ENCODE measurements at places on chromosomes 7 and 10. TPM values are rescaled to one million over a fixed set of nuclear protein-coding genes. Genes with fewer than 3 reads are reported as not detected.

GRCh38 chr10:32927750-32928149, 30.3 kb downstream of the ITGB1 start:
- H3K27ac ChIP-seq, result no peak overlapping the region
- no peaks in the 10 kb centered on the region for H3K27me3 ChIP-seq
- no peak for DNase-seq
- H3K36me3 ChIP-seq, result peaks cover 9% of the 10 kb centered on the region
- H3K4me3 ChIP-seq, result no peak overlapping the region

GRCh38 chr10:9869205-9869604, 1148.5 kb upstream of the CELF2 start:
- H3K4me1 ChIP-seq, result no peaks in the 10 kb centered on the region
- no peaks in the 10 kb centered on the region for H3K36me3 ChIP-seq
- no peak overlapping the region for H3K27ac ChIP-seq
- H3K27me3 ChIP-seq, result no peaks in the 10 kb centered on the region
- DNase-seq, result no peak
- H3K4me3 ChIP-seq, result no peak overlapping the region

Gene CACNB2
- not detected for total RNA-seq

DNA sequence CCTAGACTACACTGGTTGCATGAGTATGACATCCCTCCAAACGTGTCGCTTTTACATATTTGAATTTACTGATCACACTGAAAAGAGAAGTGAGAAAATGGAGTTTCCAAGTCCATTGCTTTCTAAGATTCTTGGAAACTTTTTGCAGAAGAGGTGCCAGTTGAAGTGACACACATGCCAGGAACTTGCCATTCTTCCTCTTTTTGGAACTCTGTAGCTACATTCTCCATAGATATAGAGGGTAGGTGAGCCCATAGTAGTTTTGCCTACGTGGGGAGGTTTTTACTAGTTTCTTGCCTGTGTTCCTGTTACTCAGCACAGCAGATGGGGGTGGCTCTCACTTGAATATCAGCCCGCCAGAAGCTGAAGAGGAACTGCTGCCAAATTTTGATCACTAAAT, 286.6 kb upstream of the NRP1 start:
- H3K27ac ChIP-seq, result no peak overlapping the region
- H3K27me3 ChIP-seq, result no peaks in the 10 kb centered on the region
- no peaks in the 10 kb centered on the region for H3K36me3 ChIP-seq
- H3K4me1 ChIP-seq, result no peaks in the 10 kb centered on the region

Gene CHCHD1
- total RNA-seq, result 15.3 TPM

- DNase-seq, result no peak
- no peak overlapping the region for H3K27ac ChIP-seq
- no peaks in the 10 kb centered on the region for H3K4me1 ChIP-seq
- no peaks in the 10 kb centered on the region for H3K27me3 ChIP-seq
These were observed 80.8 kb upstream of the COL1A2 start for GRCh38 chr7:94313926-94314325.

All from B cell (primary cell).